ENCODE measurements at places on chromosomes 3 and 15.

GRCh38 chr15:82129761-82130160 lies 83.9 kb upstream of the MEX3B start:
- DNase-seq: peak; percentile 99

DNA sequence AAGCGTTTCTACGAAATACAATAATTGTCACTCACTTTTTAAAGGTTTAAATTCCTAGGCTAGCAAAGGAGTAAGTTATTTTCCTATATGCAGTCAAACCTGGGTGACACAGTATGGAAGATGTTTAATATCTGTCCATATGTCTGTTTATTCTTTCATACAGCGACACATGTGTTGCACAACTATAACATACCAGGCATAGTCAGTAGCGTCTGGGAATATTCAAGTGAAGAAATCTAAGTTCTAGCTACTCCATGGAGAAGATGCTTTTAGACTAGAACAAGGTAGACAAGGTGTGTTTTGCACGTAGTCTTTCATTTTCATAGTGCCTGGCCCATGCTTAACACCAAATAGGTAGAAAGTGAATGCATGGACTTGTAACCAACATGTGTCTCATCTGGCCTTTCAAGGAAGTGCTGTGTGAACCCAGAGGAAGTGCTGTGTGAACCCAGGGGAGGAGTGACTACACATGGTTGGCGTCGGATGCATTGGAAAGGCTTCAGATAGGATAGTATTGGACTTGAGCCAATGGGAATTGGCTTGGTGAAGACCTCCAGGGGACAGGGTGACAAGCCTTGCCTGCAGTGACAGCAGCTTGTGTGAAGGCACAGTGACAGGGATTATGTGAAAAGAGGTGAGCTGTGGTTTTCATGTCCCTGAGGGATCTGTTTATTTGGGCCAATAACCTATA lies 267.0 kb downstream of the PTPRG start:
- peak; percentile 29 for DNase-seq

DNA sequence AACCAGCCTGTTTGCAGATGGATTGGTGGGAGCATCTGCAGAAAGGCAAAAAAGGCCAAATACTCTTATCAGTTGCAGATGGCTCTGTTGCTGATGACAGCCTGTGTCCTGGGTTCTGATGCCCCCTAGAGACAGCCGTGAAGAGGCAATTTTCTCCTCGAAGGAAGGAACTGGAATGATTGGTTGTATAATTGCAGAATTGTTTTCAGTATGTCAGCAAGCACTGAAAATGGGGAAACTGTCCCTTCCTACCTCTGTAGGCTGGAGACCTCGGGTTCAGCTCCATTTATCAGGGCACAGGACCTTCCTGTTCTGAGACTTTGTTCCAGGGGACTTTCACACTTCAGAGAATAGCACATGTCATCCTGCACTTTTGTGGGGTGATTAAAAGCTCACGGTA lies 103.0 kb downstream of the PGPEP1L start:
- DNase-seq: peak; percentile 76

DNA sequence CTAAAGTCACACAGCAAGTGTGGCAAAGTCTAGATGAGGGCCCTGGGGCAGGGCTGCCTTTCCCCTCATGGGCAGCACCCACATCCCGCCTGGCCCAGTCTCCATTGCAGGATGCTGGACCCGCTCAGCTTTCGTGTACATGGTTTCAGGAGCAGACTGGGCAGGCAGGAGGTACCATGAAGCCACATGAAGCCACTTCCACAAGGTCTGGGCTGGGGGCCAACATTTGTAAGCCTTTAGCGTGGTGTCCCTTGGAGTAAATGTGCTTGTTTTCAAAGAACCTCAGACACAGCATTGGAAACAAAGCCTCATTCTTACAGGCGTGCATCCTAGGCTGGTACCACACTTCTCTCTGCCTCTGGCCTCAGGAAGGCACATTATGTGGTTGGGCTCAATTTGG lies 34.5 kb downstream of the UMPS start:
- no peak for DNase-seq

DNA sequence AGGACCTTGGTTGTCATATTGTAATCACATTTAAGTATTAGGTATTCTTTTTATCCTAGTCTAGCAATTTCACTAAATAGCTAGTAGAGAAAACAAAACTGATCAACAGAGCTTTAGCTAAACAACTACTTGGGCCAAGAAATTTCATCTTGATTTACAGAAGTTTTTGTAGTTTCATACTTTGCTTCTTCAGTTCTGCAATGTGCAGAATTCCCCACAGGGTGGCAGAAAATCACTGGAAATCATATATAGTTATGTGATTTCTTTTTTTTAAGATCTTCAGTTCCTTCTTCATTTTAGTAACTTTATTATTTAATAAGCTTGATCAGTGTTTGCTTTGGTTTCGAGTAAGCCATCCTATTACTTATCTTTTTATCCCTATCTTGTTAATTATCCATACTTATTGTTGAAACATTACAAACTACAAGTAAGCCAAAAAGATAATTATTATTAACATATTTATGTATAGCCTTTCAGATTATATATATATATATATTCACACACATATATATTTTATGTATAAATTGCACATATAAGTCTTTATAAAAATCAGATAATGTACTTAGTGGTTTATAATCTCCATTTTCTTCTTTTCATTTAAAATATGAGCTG lies 2.2 kb upstream of the BNIP2 start:
- peak; percentile 49 for DNase-seq

DNA sequence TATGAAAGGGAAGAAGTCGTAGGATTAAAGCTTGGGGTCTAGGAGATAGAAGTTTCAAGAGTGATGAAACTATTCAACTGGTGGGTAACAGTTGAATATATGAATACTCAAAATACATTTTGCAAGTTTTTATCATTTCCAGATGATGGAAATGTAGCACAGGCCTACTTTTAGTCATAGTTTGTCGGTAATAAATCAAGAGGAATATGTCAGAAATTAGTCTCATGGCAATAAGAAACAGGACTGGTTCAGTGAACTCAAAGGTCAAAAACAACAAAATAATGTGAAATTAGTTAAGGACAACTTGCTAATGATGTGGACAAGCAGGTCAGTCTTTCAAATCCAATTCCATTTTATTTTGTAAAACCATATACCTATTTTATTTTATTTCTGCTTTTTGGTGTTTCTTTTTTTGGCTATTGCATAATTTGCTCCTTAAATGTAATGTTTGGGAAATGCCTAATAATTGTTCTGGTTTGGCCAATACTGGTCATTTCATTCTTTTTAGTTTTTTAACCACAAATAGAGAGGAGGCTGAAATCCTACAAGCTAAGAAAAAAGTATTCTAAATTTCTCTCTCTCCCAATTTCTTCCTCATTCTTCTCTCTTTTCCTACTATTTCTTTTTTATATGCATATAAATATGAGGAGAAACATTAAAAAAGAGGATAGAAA lies 195.2 kb upstream of the ARHGEF26 start:
- DNase-seq: peak; percentile 79

DNA sequence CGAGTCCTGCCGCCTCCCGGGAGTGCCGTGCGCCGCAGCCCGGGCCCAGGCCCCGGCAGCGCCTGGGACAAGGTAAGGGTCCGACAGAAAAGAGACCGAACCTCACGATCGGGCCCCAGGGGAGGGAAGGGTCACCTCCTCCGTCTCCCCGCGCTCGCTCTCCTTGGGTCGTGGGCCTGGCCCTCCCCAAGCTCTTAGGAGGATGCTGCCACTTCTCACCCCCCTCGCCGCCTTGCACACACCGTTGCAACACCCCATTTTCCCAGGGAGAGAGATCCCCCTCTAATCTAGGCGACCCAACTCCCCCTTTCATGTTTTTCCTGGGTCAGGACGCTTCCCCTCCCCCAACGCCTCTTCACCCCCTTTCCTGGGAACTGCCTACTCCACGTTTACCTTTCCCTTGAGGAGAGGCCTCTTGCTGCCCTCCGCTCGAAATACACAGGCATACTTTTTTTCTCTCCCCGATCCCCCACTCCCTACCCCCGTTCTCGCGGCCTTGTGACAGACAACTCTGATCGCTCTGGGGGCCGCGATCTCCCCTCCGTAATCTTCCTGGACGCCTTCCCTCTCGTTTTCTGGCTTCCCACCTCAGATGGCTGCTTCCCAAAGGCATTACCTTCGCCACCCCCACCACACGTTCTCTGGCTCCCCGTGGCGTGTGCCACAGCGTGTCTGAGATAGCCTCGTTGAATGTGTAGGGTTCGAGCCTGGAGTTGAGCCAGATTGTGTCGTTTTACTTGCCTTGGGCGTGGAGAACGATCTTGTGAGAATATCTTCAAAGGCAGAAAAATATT lies 688 bp downstream of the SETD5 start:
- peak; percentile 46 for DNase-seq

GRCh38 chr3:188926741-188927511 lies 244.8 kb upstream of the TPRG1 start:
- DNase-seq: peak; percentile 27

GRCh38 chr3:31732548-31732947 lies 199.8 kb downstream of the STT3B start:
- DNase-seq: no peak

DNA sequence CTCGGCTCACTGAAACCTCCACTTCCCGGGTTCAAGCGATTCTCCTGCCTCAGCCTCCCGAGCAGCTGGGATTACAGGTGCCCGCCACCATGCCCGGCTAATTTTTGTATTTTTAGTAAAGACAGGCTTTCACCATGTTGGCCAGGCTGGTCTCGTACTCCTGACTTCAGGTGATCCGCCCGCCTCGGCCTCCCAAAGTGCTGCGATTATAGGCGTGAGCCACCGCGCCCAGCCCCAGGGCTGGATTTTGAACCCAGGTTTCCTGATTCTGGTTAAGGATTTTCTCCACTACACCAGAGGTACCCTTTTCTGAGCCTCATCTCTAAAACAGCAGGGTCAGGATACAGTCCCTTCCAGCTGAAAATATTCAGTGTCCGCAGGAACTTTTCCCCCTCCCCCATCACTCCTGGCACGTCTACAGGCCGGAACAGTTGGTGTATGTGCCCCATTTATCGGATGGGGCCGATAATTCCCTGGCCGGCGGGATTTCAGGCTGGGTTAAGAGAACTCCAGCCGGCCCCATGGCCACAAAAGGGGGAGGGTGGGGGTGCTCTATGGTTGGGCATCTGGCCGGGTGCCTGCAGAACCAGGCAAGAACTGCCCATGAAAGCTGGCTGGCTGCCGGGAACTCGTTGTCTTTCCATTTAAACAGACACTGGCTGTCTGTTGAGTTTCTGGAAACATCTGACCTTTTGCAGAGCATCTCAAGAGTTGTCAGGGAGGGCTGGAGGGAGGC lies 26.8 kb upstream of the SEMA4B start:
- no peak for DNase-seq

GRCh38 chr3:111151438-111151837 lies 79.8 kb downstream of the NECTIN3 start:
- DNase-seq: peak; percentile 80

DNA sequence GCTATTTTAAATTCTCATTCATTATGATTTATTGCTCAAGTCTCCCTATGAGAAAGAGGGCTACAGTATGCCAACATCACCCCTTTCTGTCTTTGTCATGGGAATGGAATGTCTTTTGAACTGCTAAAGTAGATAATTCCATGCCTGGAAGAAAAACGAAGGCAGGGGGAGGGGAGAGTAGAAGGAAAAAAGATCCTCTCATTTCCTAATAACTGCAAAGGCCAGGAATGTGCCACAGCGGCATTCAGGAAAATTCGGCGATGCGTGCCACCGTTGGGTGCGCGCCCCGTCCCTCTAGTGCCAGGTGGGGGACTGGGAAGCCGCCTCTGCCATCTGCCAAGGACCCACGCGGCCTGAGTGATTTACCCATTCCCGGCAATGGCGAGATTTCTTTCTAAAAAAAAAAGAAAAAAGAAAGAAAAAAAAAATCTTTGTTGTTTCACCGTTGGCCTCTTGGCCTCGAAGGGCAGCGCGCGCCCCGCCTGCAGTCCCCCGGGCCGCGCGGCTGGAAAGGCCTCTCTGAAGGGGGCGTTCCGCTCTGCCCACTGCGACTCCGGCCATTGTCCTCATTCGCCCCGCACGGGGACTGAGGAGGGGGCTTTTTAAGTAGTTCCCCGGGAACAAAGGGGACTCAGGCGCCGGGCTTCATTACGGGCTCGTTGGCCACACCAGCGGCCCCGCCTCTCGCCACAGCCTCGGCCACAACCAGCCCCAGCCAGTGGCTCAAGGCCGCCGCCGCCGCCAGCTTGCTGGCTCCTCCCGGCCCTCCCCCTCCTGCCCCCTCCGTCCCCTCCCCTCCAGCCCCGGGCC lies 54.5 kb downstream of the CPN2 start:
- peak; percentile 86 for DNase-seq

GRCh38 chr3:177306252-177306651 lies 109.0 kb upstream of the TBL1XR1 start:
- peak; percentile 69 for DNase-seq

GRCh38 chr15:56484287-56484686 lies 19.4 kb upstream of the MNS1 start:
- no peak for DNase-seq

DNA sequence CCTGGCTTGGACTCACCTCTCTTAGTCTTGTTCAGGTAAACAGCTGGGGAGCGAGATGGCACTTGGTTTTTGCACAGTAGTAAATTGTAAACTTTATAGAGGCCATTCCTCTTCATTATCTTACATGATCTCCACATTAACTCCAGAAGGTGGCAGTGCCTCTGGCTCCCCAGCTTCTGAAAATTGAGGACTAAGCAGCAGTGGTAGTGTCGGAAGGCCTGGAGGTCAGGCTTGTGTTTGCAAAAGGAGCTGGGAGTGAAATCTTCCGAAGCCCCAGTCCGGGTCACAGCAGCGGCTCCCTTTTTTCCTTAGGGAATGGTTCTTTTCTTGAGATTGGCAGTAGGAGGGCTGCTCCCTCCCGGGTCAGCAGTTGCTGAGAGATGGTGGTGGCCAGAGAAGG lies 85.7 kb downstream of the FNDC3B start:
- no peak for DNase-seq

- DNase-seq: no peak
Measured at GRCh38 chr3:97910931-97911351, 61.3 kb downstream of the RIOX2 start.

- DNase-seq: no peak
Measured at GRCh38 chr3:163328680-163329079, 1749.6 kb downstream of the SI start.

GRCh38 chr3:20904671-20905070 lies 718.7 kb upstream of the SGO1 start:
- DNase-seq: no peak

GRCh38 chr3:170809007-170809974 lies 60.7 kb downstream of the RPL22L1 start:
- DNase-seq: peak; percentile 85

- DNase-seq: no peak
Measured at GRCh38 chr3:64623125-64623524, 64.7 kb downstream of the ADAMTS9 start.

GRCh38 chr3:128054367-128054766 lies 2.1 kb downstream of the SEC61A1 start:
- peak; percentile 45 for DNase-seq

- peak; percentile 46 for DNase-seq
Measured at GRCh38 chr15:70339571-70340493, 242.1 kb upstream of the TLE3 start.

- DNase-seq: peak; percentile 2
Measured at GRCh38 chr3:77038930-77039605, 831 bp upstream of the ROBO2 start.
